GM12892 (cell line): ENCODE measurements at places on chromosomes 5 and 9.

DNA sequence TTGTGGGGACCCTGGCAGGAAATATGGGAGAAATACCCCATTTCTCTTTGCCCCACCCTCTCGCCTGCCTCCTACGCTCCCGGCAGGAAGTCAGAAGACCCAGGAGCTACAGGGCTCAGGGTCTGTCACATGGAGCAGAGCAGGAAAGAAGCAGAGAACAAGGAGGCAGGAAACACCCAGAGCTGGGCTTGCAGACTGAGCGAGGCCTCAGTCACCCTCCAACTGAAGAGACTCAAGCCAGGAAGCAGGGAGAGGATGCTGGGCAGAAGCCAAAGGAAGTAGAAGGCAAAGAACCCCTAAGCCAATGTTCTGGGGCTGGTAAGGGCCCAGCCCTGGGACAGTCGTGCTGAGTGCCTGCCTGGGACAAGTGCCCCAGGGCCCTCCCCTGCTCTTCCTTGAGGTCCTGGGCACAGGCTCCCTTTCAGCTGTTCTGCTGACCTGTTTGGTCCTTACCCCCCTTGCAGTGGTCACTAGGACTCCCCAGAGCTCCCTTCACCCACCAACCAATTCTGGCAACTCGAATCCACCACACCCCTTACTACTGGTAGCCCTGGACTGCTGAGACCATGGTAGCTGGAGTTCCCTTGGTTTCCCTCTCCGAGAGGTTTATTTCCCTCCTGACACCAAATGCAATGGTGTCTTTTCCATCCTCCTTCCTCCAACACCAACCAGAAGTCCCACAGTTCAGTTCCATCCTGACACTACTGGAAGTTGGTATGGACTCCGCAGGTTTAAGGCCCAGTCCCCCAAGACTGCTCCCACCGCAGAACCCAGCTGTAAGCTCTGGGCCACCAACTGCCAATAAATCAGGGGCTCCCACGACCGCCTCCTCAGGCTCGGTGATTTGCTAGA lies 157.5 kb downstream of the COL23A1 start:
- DNase-seq = no peak

DNA sequence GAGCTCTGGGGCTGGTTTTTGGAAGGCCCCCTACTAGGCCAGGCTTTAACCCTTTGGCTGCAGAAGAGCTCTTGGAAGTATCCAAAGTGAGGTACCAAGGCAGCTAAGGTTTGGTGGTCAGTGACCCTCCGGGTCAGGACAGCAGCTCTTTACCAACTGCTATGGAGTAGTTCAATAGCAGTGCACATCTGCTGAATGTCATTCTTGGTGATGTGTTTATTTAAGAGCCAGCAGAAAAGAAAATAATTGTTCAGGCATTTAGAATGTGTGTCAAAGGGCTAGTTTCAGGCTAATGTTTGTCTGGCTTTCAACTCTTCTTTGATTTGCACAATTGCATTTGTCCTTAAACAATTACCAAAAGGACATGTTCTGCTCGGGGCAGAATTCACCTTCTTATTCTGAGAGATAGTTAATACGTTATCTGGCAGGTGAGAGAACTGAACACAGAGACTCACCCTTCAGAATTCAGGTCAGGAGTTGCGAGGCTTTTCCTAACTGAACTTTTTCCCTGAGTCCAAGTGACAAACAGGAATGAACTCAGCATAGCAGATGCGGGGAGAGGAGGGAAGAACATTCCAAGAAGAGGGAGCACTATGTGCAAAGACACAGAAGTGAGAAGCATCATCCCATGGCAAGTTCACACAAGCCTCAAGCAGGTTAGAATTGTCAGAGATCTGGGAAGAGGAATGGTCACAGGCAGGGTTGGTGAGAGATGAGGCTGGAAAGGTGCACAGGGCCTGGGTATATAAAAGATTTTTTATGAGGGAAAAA lies 556.7 kb upstream of the TLE4 start:
- no peak for DNase-seq

DNA sequence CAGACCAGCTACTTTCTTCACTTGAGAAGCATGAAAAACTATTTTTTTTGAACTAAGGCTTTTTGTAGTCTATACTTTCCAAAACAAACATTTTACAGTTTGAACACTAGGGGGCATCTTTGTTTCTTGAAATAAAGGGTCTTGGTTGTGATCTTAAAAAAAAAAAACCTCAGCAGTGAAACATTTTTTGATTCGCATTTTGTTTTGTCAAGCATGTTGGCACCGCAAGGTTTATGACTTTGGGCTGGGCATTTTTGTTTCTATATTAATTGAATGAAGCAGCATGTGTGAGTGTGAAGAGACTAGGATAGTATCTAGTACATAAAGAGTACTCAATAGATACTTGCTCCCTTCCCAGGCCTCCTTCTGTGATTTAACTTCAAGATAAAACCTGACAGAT lies 31.6 kb upstream of the ACOT12 start:
- DNase-seq = no peak

- DNase-seq = no peak
These were observed 87.2 kb downstream of the ATPSCKMT start for GRCh38 chr5:10162468-10162867.

- DNase-seq = no peak
These were observed 28.9 kb upstream of the LPCAT1 start for GRCh38 chr5:1552521-1553255.

DNA sequence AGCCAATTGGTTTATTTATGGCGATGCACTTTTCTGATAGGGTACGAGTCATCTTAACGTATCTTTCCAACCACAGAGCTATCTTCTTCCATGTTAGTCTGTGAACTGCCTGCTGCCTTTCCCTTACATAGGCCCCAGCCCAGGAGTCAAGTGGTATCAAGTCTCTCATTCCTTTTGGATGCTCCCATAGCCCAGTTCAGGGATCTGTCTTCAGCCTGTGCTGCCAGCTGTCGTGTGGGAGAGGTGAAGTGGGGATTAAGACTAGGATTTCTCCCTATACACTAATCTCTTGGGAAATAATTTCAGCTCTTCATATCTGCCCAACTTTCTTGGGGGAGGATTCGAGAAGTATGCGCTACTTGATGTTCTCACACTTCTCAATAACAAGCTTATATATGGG lies 475.7 kb downstream of the EBF1 start:
- DNase-seq = no peak

- DNase-seq = no peak
These were observed 16.3 kb downstream of the C9orf57 start for GRCh38 chr9:72044095-72044494.

DNA sequence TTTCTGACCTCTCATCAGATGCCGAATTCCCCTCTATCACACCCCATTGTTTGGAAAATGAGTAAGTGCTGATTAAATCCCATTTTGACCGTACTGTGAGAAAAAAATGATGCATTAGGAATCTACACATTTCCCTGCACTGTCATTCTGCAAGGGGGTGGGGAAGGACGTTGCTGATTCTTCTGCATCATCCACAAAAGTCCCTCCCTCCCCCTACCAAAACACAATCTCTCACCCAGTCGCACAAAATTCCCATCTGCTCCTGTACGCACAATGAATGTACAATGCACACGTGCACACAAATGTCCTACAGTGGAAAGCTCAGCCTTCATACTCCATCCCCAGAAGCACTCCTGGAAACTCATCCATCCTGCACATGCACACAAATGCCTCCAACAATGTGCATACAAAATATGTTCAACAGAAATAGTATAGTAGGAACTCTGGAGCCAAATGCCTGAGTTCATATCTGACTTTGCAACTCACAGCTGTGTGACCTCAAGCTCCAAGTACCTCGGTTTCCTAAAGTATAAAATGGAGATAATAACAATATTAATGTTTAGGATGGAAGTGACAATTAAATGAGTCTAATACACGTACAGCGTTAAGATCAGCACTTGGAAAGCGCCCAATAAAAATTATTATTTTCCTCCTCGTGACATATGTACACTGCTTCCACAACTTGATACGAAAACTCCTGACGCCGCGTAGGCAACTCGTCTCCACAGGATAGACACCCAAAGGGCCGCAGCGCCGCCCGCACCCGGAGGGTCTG lies 809 bp downstream of the TNIP1 start:
- no peak for DNase-seq
